ENCODE measurements at places on chromosomes 4 and X.

DNA sequence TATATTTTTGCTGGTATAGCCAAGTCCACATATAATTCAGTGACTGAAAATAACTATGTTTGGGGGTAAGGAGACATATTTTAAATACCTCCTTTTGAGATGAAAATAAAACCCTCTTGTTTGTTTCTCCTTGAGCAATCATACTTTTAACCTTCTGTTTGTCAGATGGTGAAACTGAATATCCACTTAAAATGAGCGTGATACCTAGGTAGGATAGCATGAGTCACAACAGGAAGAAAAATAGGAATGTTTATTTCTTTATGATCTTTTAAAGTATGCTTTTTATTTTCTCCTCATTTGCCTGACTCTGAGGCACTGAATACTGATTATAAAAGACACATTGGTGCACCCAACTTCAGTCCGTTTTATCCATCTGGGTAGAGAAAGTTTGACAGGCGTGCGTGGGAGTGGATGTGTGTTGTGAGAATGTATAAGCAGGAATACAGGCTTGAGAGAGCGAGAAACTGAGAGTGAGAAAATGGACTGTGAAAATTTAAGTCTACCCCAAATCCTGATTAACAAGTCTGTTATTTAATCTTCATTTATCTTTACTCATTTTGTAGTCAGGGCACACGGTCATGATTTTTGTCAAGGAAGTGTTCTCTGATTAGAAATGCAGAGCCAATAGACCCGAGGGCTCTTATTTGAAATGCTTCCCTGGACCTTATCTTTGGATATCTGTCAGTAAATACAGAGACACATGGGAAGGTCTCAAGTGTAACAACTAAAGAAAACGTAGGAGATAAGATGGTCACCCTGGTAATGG, 62.1 kb upstream of the ANTXR2 start:
- H3K27me3 ChIP-seq, result no peaks in the 10 kb centered on the region
- H3K4me1 ChIP-seq, result no peaks in the 10 kb centered on the region
- H3K27ac ChIP-seq, result no peak overlapping the region
- DNase-seq, result no peak
- H3K36me3 ChIP-seq, result no peaks in the 10 kb centered on the region
- H3K4me3 ChIP-seq, result no peak overlapping the region

GRCh38 chr4:153531976-153532626, 65.9 kb downstream of the TMEM131L start:
- no peak overlapping the region for H3K27ac ChIP-seq
- H3K36me3 ChIP-seq, result no peaks in the 10 kb centered on the region
- H3K4me3 ChIP-seq, result no peak overlapping the region
- DNase-seq, result no peak

- no peak overlapping the region for H3K27ac ChIP-seq
- no peak for DNase-seq
- H3K27me3 ChIP-seq, result no peaks in the 10 kb centered on the region
- no peaks in the 10 kb centered on the region for H3K4me1 ChIP-seq
These were observed 600.0 kb downstream of the BCOR start for GRCh38 chrX:39497702-39498265.

GRCh38 chrX:13419918-13420317, 100.1 kb upstream of the ATXN3L start:
- H3K4me3 ChIP-seq, result no peak overlapping the region
- H3K27me3 ChIP-seq, result no peaks in the 10 kb centered on the region
- H3K36me3 ChIP-seq, result no peaks in the 10 kb centered on the region
- DNase-seq, result no peak
- no peak overlapping the region for H3K27ac ChIP-seq
- H3K4me1 ChIP-seq, result peaks cover 13% of the 10 kb centered on the region

DNA sequence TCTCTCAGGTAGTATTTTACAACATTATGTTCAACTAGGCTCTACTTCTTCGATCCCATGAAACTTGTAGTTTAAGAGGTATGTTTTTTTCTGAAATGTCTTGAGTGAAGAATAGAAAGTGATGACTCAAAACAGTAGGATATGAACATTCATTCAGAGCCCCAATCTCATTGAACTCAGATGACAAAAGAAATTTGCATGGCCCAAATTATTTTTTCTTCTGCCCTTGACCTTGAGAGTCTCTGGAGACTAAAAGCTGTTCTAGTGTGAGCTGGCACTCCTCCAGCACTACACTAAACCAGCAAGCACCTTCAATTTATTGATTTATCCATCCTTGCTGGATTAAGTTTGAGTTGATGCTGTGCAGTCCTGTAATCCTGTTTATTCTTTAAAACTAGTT, 4.0 kb downstream of the DCLK2 start:
- DNase-seq, result peak; percentile 65
- H3K4me1 ChIP-seq, result peaks cover 15% of the 10 kb centered on the region
- no peaks in the 10 kb centered on the region for H3K27me3 ChIP-seq
- peak overlapping the region; percentile 25 for H3K4me3 ChIP-seq
- no peak overlapping the region for H3K27ac ChIP-seq

- H3K36me3 ChIP-seq, result no peaks in the 10 kb centered on the region
- H3K27me3 ChIP-seq, result no peaks in the 10 kb centered on the region
- no peak overlapping the region for H3K27ac ChIP-seq
- no peak overlapping the region for H3K4me3 ChIP-seq
These were observed 69.2 kb downstream of the SRPX start for GRCh38 chrX:38151441-38151840.

DNA sequence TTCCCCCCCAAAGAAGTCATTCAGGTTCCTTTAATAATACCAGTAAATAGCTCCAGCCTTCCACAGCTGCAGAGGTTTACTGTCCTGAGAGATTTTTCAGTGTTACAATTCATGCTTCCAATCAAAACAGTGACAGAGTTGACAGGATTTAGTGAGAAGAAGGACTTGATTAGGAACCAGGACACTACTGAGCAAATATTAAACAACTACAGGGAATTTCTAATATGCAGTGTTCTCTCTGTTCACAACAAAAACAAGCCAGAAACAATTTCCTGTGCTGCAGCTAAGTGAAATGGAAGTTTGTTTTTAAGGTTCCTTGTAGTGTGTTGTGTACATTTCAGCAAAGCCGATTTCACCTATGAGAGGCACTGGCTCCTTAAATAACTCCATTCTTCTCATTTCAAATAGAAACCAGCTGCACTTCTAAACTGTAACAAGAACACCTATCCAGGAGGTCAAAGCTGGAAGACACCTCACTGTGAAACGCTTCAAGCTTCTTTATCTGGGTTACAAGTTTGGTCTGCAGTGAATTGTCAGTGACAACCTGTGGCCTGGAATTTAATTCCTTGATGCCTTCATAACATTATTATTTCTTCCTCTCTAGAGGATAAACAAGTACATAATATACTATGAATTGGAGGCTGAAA, 149.3 kb downstream of the RASL11B start:
- no peak overlapping the region for H3K4me3 ChIP-seq
- no peak for DNase-seq
- H3K4me1 ChIP-seq, result no peaks in the 10 kb centered on the region
- no peak overlapping the region for H3K27ac ChIP-seq

DNA sequence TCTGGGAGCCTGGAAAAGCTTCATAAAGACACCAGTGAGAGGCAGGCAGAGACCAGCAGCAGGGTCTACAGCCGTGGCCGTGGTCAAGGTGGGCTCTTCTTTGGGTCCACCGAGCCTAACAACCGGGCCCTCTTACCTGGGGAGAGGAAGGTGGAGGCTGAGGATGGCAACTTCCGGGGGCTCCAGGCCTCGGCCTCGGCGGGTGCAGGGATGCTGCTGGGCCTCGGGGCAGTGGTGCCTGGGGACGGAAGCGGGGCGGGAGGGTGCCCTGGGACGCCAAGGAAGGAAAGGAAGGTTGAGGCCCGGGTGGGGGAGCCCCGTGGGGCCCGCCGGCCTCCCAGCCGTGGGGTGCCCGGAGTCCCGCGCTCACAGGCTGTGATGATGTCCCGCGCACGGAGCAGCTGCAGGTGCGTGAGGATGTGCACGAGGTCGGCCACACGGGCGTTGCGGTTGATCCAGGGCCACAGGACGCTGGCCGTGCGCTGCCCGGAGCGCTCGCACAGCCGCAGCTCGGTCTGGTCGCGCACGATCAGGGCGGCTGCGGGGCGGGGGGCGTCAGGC, 561 bp downstream of the IRAK1 start:
- peak overlapping the region; percentile 68 for H3K4me3 ChIP-seq
- no peaks in the 10 kb centered on the region for H3K27me3 ChIP-seq
- H3K27ac ChIP-seq, result peak overlapping the region; percentile 69

- no peak for DNase-seq
- H3K4me3 ChIP-seq, result no peak overlapping the region
- no peaks in the 10 kb centered on the region for H3K4me1 ChIP-seq
These were observed 12.7 kb downstream of the ADGRL3 start for GRCh38 chr4:61212788-61213187.

GRCh38 chr4:171629182-171629581, 184.0 kb upstream of the GALNTL6 start:
- H3K36me3 ChIP-seq, result no peaks in the 10 kb centered on the region
- no peak overlapping the region for H3K4me3 ChIP-seq
- H3K27ac ChIP-seq, result no peak overlapping the region
- H3K27me3 ChIP-seq, result no peaks in the 10 kb centered on the region
- no peak for DNase-seq
- no peaks in the 10 kb centered on the region for H3K4me1 ChIP-seq

DNA sequence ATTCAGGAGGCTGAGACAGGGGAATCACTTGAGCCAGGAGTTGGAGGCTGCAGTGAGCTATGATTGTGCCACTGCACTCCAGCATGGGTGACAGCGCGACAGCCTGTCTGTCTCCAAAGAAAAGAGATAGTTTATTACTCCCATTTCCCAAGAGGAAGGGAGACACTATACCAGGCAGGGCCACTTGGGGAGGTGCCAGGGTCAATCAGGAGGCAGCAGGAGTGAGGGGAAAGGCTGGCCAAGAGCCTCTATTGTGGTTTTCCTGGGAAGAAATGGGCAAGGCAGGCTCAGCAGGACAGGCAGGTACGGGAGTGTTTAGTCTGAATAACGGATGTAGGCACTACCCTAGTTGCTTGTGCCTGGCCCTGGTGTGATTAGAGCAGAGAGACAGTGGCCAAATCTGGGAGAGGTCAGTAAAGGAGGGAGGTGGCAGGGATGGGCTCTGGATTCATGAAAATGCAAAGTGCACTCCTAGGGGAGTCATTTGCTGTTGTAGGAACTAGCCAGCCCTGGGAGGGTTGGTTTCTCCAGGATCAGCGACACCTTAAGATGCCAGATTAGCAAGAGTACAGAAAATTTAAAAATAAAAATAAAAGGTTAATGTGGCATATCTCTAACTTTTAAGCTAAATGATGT, 20.2 kb upstream of the CDKN2AIP start:
- no peak overlapping the region for H3K4me3 ChIP-seq
- DNase-seq, result no peak
- H3K36me3 ChIP-seq, result no peaks in the 10 kb centered on the region
- no peaks in the 10 kb centered on the region for H3K27me3 ChIP-seq
